ENCODE measurements at places on chromosomes 3 and 15.

DNA sequence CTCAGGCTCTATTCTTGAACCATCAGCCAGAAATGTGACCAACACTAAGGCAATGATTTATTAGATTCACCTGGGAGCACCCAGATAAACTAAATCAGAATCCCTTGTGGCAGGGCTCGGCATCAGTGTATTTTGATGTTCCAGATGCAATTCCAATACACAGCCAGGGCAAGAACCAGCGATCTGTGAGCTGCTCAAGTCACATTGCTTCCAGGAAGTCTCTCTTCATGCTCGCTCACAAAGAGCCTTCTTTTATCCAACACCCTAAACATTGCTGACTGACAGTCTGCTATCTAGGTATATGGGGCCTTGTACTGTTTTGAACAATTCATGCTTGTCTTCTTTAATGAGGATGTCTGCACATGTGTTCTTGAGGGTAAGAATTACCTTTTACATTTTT lies 40.9 kb upstream of the GOLGA8J start:
- DNase-seq: no peak

DNA sequence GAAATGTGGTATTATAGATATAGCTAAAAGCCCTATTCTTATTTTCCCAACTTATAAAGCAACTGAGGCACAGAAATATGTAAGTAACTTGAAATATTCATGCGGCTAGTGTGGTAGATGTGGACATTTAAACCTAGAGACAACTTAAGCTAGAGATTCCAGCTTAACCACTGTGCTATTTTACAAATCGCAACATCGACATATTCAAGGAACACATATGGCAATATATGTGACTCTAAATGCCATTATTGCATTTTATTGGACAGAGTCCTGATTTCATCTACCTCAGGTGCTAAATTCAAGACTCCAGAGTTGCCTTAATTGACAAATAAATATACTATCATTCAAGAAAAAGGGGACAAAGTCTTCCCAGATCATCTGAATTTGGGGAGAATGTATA lies 442.3 kb downstream of the NLGN1 start:
- no peak for DNase-seq

DNA sequence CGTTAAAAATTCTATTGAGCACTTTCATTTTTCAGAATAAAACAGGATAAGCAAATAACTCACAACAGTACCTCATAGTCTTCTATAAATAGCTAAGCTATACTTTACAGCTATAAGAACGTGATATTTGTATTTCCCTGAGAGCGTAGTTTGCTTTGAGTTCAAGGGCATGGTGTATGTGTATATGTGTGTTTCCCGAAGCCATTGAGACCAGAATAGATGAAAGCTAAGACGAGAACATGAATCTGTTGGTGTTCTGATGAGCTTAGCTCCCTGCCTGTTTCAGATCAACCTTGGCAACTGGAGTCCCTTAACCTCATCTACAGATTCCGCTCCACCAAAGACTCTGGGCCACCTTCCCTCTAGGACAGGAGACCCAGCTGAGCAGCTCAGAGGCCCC lies 59.5 kb upstream of the MCF2L2 start:
- no peak for DNase-seq

GRCh38 chr3:178095522-178095921 lies 440.7 kb upstream of the KCNMB2 start:
- DNase-seq: no peak

- DNase-seq: no peak
Measured at GRCh38 chr3:62183969-62184368, 189.4 kb downstream of the FEZF2 start.

GRCh38 chr3:101690972-101691371 lies 4.5 kb upstream of the RPL24 start:
- DNase-seq: no peak

- no peak for DNase-seq
Measured at GRCh38 chr3:183022936-183023516, 42.7 kb upstream of the DCUN1D1 start.

GRCh38 chr3:4813909-4814304 lies 165.3 kb upstream of the BHLHE40 start:
- no peak for DNase-seq

GRCh38 chr15:69855258-69856000 lies 242.3 kb downstream of the TLE3 start:
- no peak for DNase-seq

DNA sequence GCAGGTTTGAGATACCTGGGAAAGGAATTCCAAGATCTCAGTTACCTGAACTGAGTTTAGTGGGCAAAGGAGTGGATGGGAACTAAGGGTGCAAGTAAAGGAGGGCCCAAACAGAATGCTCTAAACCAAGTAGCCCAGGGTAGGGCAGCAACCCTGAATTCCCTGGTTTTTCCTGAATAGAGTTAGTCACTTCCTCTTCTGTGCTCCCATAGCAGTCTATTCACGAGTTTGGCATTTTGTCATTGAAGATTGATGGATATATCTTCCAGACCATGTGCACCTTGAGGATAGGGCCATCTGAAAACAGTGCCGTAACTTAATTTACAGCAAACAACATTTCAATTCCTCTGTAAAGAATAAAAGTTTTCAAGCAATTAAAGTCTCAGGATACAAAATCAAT lies 18.5 kb upstream of the PTX3 start:
- no peak for DNase-seq

- DNase-seq: no peak
Measured at GRCh38 chr3:54138937-54139547, 16.7 kb downstream of the CACNA2D3 start.

GRCh38 chr15:47720555-47720954 lies 3.2 kb downstream of the SEMA6D start:
- DNase-seq: no peak

DNA sequence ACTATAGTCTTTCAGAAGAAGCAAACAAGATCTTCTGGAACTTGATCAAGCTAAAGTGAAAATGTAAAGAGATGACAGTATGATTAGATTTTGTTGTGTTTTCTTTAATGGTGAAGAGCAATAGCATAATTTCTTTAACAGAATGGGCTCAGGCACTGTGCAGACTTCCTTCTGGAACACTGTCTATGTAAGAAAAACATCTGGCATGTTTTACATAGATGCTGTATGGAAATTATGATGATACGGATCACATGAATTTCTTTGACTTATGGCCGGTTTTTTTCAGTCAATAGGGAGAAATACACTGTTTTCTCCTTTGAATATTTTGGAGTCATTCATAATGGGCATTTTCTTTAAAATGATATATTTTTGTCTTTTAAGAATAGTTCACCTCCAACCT lies 42.6 kb downstream of the PHLDB2 start:
- no peak for DNase-seq

GRCh38 chr15:40513609-40514008 lies 42.8 kb downstream of the CHST14 start:
- DNase-seq: no peak

DNA sequence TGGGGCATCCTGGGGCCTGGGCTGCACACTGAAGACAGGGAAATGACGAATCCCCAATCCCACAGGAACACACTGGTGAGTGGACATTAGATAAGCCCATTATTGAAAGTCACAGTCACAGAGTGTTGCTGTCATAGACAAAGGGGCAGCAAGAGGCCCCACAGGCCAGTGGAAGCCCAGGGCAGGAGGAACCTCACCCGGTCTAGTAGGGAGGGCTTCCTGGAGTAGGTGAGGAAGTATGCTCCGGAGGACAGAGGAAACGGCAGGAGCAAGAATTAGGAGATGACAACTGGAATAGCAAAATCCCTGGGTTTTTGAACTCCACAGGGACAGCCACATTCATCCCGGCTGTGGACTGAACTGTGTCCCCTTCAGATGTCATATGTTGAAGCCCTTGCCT lies 101.2 kb downstream of the TPRA1 start:
- no peak for DNase-seq

DNA sequence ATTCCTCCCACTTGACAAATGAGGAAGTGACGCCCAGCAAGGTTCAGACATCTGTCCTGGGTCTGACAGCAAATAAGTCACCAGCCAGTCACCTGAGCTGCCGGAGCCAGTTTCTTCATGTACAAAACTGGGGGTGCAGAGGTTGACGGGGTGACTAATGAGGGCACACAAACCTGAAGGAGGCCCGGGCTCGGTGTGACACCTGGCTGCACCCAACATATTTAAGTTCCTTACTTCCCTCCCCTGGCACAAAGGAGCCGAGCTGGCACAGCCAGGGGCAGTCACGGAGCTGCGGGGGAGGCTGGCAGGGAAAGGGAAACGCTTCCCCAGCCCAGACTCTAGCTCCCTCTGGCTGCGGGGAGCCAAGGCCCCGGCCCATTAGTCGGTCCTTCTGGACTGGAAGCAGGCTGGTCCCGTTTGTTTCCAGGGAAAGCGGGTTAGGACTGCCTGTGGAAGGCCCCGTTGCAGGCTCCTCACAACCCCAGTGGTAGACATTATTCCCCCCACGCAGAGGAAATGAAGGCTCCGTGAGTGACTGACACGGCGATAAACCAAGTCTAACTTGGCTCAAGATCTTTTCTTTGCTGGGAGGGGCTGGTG lies 2.3 kb downstream of the FBXL22 start:
- DNase-seq: peak; percentile 49

DNA sequence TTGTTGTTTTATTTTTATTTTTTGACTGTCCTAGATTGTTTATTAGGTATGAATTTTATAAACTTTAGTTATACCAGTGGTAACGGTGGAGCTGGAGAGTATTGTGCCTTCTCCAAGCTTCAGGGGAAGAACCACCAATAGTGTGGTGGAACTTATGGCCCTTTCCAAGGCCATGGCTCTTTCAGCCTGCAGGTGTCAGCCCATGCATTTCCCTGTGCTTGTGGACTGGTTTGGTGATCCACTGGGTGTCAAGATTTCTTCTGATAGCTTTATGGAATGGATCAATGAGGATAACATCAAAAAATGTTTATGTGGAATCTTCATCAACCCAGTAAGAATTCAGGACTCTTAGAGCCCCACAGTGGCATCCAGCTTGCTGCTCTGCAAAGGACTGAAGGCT lies 19.2 kb upstream of the SCAMP5 start:
- no peak for DNase-seq

DNA sequence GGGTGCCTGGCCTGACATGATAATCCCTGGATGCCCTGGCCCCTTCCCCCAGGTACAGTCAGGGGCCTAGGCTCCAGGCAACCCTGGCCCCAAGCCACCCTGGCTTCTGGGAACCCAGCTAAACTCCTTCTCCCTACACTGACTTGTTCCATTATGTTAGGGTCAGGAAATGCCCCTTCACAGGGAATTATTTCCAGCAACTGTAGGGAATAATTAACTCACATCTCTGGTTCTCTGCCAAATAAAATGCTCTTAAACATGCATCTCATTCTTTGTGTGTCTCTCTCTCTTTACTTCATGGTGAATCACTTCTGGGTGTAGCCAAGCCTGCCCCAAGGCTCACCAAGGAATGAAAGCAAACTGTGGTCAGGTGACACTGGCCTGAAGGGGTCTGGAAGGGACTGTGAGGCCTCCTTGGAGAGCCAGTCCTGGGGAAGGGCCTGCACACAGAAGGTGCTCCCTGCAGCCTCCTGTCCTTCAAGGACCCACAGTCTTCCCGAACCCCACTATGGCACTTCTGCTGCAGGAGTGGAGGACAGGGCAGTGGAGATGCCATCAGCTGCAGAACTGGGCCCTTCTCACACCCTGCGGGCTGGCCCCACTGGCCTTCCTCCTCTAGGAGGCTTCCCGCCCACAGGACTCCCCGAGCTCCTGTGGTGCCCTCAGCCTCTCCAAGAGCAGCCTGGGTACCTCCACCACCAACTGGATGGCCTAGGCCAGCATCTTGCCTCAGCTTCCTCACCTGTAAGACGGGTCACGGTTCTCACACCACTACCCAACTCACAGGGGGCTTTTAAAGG lies 17.6 kb downstream of the TKT start:
- DNase-seq: no peak

GRCh38 chr15:42808913-42809312 lies 72.0 kb upstream of the CDAN1 start:
- DNase-seq: no peak

GRCh38 chr3:175397372-175397771 lies 538.2 kb downstream of the NAALADL2 start:
- no peak for DNase-seq

GRCh38 chr3:67415511-67415910 lies 238.9 kb downstream of the SUCLG2 start:
- no peak for DNase-seq

Data from NCI-H2081 treated with DMSO at 0.1 percent for 48 hours (cell line).